ENCODE measurements at places on chromosomes 4 and X.

DNA sequence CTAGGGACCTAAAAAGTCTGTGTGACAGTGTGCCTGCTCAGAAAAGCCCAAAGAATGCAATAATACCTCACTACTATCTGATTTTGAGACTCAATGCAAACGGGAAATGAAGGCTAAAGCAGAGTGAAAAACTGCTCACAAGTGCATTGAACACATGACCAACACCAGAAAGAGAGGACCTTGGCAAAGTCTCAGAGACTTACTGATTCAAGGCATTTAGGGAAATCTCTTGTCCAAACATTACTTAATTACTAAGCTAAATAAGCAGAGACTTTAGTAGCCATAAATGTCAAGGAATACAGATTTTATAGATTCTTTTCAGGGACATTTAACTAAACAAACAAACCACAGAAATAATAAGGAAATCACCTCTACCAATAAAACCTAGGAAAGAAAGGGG, 916.0 kb downstream of the FSTL5 start:
- DNase-seq = no peak

- DNase-seq = no peak
These were observed 28.7 kb downstream of the PAPSS1 start for GRCh38 chr4:107691378-107691777.

DNA sequence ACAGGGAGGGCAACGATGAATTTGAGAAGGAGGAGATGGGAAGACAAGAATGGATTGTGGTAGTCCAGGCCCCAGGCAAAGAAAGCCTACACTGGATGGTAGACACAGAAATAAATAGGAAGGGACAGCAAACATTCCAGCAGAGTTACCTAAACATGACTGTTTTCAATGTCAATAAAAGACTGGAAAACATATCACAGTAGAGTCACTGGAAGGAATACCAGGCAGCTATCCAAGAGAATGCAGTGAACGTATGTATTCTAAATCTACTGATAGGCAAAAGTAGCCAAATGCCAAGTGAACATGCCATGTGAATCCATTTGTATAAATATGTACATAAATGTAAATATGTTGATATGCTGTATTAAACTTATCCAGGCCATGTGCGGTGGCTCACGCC, 183.0 kb downstream of the PALLD start:
- no peak for DNase-seq

GRCh38 chr4:169147191-169147590, 123.6 kb downstream of the SH3RF1 start:
- peak; percentile 10 for DNase-seq

- no peak for DNase-seq
These were observed 114.4 kb downstream of the GLRA3 start for GRCh38 chr4:174714393-174715211.

DNA sequence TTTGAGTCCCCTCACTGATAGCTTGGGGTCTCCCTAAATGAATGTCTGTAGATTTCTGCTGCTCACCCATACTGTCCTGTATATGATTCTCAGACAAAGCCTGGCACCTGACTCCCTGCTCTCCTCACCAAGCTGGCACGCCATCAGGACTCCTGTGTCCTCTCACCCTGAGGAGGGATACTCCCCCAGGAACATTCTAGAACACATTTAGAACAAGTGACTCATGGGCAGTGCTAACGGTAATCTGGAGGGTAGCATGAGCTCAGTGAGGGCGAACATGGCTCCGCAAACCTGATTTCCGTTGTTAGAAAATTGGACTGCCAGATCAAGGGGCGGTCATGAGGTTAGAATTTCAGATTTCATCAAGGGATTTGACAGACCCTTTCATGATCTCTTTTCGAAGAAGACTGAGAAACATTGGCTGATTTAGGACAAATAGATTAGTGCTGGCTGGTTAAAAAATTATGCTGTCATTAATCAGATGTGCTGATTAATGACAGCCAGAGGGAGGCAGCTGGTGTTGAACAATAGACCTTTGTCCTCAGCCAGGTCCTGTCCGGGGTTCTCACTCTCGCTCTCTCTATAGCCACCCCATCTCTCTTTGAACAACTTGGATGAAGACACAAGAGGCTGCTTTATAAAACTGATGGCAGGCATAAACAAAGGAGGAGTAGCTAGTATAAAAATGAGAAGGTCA, 244.3 kb downstream of the PTTG2 start:
- DNase-seq = no peak

DNA sequence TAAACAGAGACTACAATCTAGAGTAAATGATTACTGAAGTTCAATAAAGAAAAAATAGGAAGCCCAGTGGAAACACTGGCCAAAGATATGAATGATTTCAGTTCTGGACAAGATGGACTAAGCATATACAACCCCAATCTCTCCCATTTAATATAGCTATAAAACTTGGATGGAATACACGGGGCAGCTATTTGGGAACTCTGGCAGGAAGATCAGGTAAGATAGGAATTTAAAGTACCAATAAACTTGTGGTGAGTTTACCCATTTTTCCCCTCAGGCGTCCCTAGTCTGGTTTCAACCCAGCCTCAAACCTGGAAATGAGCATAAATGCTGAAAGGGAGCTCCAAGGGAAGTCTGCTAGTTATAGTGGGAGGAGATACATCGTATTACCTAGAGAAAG, 20.4 kb downstream of the NUP54 start:
- no peak for DNase-seq

- DNase-seq = no peak
These were observed 138.4 kb upstream of the HCCS start for GRCh38 chrX:10972706-10973105.

DNA sequence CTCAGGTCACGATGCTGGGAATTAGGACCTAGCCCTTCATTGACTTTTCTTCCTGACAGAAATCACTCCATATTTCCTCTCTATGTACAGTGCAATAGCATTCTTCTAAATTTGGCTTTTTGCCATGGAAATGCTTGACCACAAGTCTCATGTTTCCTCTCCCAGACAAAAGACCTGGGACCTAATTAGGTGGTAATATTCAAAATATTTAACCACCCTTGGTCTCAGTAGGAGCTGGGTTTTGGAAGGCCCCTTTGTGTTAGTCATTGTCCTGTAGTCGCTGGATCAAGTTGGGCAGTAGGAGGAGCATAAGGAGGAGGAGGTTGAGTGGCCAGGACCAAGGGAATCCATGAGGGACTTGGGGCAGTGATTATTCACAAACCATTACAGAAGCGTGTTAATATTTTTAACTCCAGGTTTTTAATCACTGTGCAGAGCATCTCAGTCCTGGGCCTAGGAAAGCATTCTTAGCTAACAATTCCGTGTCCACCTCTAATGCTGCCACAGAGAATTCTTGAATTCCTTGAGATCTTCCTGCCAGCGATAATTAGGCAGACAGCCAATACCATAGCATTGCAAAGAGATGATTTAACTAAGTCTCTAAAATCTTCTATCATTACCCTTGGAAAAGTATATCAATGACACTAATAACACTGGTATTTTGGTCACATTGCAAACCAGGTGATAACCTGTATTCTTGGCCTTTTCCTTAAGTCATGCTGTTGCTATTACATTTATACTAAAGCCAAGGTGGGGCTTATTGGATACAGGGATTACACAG, 25.0 kb upstream of the SHROOM4 start:
- DNase-seq = no peak

DNA sequence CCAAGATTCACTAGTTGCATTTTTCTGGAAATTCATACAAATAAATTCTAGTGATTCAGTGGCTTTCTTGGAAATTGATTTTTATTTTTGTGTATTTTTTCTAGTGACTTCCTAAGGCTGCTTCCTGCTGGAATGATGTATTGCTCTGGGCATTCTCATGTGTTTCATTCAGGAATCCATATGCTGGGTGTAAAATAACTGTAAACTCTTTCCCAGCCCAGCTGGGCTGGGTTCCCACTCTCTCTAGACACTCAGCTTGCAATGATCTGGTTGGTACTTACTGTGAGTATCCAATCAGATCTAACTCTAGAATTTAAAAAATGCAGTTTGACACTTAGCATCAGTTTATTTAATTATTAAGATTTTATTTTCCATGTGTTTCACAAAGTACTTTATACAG, 882.2 kb downstream of the STIM2 start:
- peak; percentile 29 for DNase-seq

- no peak for DNase-seq
These were observed 192.1 kb downstream of the ADAMTS3 start for GRCh38 chr4:72376901-72377300.

DNA sequence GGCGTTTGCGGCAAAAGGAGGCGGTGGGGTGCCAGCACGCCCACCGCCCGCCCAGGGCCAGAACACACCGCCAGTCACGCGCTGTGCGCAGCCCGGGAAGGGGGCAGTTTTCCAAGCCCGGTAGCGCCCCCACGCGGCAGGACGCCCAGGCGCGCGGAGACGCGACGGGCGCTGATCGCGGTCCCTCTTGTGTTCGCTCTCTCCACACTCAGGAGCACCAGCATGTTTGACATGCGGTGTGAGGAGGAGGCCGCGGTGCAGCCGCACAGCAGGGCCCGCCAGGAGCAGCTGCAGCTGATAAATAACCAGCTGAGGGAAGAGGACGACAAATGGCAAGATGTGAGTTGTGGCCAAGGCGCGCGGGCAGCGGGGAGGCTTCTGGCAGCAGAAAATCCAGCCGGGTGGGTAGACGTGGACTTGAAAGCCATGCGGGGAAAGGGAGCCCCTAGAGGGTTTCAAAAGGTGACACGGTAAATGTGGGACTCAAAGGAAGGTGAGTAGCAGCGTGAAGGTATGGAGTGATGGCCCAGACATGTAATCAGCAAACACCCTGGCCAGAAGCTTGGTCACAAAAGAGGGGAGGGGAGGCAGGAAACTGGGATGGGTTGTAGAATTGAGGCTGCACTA, 104.1 kb downstream of the PHOX2B start:
- DNase-seq = peak; percentile 48

- DNase-seq = no peak
These were observed 59.3 kb downstream of the GPC3 start for GRCh38 chrX:133926099-133926498.

GRCh38 chr4:111961809-111962208, 183.4 kb upstream of the FAM241A start:
- no peak for DNase-seq

- DNase-seq = no peak
These were observed 111.8 kb upstream of the FRMPD4 start for GRCh38 chrX:12026481-12026880.

- no peak for DNase-seq
These were observed 124.3 kb downstream of the ANTXR2 start for GRCh38 chr4:79948739-79949138.

- no peak for DNase-seq
These were observed 62.4 kb downstream of the JADE1 start for GRCh38 chr4:128871948-128872347.

DNA sequence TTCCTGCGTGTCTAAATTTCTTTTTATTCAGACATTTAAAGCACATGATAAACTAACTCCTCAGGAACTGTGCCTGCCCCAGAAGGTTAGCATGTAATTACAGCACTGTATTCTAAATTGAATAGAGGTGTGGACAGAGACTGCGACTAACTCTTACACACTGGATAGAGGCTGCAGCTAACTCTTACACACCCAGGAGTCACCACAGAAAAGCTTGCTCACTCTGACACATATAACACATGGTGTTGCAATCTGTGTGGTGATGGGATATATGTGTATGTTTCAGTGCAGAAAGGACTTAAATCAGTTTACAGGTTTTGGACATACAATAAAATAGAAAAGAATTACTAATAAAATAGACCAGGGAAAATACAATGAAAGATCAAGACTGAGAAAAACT, 41.5 kb downstream of the SMAD1 start:
- no peak for DNase-seq

- DNase-seq = no peak
These were observed 64.4 kb upstream of the PDLIM3 start for GRCh38 chr4:185599553-185600243.

DNA sequence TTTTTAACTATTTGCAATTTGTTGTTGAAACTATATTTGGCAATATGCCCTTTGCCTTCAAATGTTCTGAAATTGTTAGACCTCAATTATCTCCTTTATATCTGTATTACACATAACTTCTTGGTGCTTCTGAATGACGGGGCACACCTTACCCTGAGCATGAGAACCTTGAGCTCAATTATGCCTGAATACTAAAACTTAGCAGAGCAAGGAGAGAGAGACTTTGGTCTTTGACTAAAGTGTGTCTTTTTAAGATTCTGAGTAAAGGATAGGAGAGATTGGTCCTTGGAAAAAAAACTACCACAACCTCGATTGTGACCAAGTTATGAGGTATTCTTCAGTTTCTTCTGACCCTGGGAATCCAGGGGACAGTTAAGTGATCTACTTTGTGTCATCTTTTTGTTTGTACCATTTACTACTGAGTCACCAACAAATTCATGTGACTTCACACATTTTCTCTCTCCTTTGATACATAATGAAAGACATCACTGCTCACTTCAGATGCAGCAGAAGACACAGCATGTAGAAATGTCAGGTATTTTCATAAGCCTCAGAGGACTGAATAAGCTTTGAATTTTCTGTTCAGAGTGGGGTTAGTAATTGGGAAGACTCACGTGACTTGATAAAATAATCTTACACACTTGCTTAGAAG, 51.4 kb downstream of the PTTG2 start:
- DNase-seq = no peak

Measured in skin of body (tissue), 3 donors.